ENCODE measurements at places on chromosomes 5 and 9. TPM values are rescaled to one million over a fixed set of nuclear protein-coding genes. Genes with fewer than 3 reads are reported as not detected.
A peak's percentile ranks its signal among the peaks of the same experiment; 100 is the strongest.

DNA sequence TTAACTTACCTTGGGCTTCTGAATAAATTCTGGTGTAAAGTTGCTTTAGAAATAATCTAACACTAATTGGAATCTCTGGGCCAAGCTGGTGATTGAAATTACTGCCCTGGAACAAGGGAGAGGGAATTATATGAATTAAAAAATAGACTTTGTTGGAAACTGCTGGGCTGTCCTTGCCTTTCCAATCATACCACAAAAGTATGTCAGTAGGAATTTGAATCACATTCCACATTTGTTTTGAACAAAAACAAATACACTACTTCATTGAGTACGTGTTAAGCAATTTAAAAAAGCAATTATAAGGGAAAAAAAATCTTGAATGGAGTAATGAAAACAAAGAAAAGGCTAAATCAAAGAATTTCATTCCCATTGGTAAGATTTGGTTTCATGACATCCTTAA, 102.5 kb upstream of the SREK1 start:
- no peak for DNase-seq

DNA sequence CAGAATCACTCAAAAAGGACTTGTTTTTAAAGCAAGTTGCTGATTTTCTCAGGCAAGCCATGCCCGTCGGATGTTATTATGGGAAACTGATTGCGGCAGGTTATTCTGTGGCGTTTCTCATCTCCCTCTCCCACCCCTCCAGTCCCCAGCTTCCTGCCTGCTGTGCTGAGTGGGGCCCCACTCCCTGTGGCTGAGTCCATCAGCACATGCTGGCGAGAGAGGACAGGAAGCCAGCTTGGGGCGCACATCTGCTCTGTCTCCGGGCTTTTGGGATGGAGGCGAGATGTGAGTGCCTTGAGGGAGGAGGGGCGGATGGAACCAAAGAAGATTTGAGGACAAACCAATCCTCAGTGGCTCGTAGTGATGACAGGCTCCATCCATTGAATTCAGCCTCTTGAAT, 108.0 kb downstream of the DAPK1 start:
- no peak for DNase-seq

The FAM120A gene
- 144 TPM for total RNA-seq

The FOXD4L3 gene
- total RNA-seq: not detected

The PIP5KL1 gene
- total RNA-seq: 4.5 TPM

The OGN gene
- total RNA-seq: not detected

DNA sequence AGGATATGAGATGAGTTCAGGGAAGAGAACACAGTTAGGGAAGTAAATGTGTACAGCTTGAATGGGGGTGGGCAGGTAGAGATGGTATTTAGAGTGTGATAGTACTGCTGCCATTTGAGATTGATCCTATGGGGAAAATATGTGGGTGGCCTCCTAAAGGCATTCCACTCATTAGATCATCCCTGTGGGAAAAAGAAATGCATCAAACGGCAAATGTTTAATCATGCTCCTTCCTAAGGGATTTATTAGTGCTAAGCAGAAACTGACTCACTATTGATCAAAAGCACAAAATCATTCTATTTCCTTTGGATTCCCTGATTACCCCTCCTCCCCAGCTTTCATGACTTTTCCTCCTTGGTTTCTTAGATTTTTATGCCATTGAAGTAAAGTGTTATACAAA, 36.4 kb upstream of the SMC5 start:
- no peak for DNase-seq

DNA sequence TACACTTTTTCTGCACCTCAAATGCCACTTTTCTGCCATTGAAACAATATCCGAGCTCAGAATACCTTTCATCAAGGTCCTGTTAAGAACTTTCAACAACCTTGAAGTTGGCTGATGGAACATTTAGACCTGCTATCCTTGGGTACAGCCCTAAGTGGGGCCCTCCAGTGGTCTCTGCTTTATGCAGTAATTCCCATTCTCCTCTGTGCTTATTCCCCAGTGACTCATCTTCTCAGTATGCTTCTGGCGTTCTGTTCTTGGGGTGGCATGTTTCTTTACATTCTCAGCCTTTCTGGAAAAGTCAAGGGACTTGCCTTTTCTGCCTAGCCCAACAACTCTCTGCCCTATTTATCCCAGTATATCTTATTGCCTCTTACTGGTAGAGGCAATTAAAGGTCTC, 7.1 kb downstream of the ANP32B start:
- peak; percentile 26 for DNase-seq

GRCh38 chr5:132612846-132613245, 45.1 kb upstream of the IL13 start:
- no peak for DNase-seq

GRCh38 chr5:122137702-122138101, 8.4 kb downstream of the ZNF474 start:
- DNase-seq: no peak

DNA sequence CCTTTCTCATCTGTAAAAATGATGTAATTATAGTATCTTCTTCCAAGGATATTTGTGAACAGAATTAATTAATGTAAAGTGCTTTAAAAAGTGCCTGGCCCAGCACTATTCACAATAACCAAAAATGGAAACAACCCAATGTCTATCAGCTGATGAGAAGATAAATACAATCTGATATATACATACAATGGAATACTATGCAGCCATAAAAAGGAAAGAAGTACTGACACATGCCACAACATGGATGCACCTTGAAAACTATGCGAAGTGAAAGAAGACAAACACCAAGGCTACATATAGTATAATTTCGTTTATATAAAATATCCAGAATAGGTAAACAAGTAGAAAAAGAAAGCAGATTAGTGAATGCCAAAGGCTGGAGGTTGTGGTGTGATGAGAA, 24.1 kb downstream of the DPYSL3 start:
- no peak for DNase-seq

The NRG2 gene
- 3.9 TPM for total RNA-seq

The SEMA4D gene
- total RNA-seq: 3.1 TPM

DNA sequence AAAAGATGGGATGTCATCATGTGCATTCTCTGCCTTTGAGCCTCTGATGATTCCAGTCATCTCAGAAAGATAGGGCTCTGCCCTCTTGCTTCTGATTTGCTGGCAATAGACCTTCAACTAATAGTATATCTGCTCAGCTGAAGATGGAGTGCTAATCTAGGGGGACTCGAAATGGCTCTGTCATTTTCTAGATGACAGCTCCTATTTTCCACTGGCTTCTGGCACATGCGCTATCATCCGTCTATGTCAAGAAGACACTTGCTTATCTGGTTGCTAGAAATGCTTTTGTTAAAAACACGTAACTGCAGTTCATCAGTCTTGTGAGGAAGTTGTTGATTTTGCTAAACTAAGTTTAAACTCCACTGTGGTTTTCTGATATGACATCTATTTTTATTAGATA, 265.5 kb upstream of the ZNF608 start:
- no peak for DNase-seq

DNA sequence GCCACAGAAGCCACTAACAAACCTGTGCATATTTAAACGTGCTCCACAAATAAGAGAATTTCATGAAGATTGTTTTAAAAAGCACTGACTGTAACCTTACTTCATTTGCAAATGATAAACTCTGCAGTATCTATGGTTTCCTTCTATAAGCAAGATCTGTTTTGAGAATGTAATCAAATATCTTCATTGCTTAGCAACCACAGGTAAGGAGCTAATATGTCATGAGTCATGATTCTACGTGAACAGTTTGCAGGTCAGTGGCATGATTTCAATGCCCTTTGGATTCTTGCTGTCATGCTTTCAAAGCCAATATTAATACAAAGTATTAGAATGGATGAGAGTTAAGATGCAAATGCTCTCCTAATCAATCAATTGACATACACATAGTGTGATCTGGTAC, 325.0 kb downstream of the EDIL3 start:
- no peak for DNase-seq

Data from NCI-H460 (cell line).